ENCODE measurements at places on chromosomes 2 and 18.

DNA sequence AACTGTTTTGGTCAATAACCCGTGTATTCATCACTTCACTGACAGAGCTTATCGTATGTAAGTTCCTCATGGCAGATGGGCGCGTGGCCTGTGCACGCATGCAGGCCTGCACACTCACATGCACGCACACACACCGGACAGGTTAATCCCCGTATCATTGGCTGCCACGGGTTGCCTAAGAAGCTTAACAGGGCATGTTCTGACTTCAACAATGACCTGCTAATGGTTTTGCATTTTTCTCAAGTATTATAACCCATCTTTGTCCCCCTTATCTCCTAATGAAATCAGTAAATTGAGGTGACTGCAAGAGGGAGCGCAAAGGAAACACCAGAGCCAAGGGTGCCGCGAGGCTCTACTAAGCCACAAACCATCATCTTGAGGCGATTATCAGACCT lies 399.0 kb upstream of the ID2 start:
- DNase-seq = no peak

DNA sequence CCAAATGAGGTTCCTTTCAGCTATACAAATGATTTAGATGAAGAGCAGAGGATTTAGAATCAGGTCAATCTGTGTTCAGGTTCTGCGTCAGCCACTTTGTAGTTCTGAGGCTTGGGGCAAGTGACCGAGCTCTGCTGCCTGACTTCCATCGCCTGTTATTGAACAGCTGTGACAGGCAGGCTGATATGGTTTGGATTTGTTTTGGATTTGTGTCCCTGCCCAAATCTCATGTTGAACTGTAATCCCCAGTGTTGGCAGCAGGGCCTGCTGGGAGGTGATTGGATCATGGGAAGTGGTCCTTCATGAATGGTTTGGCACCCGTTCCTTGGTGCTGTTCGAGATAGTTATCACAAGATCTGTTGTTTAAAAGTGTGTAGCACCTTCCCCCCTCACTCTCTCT lies 18.6 kb downstream of the TYMS start:
- no peak for DNase-seq

DNA sequence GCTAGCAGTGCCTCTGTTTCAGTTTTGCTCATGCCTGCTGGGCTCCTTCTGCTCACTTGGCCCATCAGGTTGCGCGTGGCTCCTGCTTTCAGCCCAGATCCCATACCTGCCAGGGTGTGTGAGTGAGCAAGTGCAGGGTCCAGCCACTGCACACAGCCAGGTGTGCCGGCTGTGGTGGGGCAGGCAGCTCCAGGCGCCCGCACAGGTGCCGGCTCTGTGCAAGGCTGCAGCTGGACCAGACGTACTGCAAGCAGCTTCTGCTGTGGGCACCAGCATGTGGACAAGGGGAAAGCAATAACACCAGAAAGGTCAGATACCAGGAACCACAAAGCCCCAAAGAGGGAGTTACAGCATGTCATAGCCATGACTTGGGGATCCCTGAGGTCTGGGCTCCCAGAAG lies 5.6 kb upstream of the PCARE start:
- DNase-seq = no peak

DNA sequence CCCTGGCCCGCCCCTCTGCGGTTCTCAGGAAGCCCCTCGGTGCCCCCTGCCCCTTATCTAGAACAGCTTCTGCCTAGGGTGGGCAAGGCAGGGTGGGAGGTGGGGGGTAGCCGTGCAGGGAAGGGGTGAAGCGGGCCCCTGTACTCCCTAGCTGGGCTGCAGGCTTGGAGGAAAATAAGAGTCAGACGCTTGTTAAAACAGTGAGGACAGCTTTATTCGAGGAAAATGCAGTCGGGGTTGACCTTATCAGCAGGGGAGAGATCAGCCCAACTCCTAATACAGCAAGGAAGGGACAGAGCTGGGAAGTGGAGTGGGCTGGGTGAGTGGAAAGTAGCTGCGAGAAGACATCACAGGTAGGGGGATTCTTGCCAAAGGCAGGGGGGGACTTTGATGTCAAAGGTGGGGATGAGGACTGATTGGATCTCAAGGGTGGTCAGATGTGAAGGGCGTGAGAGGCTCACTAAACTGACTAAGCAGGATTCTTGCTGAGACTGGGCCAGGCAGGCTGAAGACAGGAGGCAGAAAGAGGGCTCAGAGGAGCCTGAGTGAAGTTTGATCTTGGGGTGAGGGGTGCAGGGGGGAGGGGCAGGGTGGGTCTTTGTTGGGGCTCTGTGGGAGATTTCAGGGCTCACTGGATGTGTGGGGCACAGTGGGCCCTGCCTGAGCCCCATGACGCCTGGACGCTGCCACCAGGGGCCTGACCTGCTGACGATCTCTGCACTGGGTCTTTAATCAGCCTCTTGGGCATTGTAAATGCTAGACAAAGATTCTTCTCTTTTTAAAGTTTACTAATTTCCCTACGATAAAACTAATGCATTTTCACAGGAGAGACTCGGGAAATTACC lies 29.9 kb downstream of the HPCAL1 start:
- DNase-seq = no peak

DNA sequence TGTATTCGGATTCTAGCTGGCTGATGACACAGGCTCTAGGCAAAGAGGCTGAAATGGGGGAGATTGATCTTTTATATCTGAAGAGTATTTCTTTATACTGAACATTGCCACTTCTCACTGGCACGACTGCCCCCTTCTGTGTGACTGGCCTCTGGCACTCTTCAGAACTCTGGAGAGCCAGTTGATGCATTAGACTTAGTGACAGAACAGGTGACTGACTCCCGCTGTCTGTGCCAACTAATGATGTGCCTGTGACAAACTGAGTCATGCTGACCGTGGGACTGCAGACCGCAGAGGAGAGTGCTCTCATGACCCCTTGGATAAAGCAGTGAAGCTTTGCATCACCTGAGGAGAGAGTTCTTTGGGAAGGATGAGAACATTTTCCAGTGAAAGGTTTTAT lies 14.4 kb downstream of the MGAT5 start:
- no peak for DNase-seq

- DNase-seq = no peak
These were observed 42.3 kb downstream of the ATP9B start for GRCh38 chr18:79111483-79111882.

GRCh38 chr2:233021771-233022170 lies 8.7 kb upstream of the NGEF start:
- DNase-seq = no peak

DNA sequence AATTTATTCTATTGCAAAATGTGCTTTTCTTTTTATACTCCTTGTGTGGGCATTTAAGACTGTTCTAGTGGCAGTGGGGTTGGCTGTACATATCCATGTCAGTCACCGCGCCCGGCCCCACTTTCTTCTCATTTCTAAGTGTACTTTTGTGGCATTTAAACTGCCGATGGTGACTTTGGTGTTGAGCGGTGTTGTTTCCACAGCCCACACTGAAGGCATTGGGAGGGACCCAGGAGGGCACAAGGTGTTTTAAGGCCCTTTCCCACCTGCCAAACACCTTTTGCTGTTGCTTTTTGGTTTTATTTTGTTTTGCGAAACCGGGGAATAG lies 369.7 kb downstream of the MTX2 start:
- no peak for DNase-seq

DNA sequence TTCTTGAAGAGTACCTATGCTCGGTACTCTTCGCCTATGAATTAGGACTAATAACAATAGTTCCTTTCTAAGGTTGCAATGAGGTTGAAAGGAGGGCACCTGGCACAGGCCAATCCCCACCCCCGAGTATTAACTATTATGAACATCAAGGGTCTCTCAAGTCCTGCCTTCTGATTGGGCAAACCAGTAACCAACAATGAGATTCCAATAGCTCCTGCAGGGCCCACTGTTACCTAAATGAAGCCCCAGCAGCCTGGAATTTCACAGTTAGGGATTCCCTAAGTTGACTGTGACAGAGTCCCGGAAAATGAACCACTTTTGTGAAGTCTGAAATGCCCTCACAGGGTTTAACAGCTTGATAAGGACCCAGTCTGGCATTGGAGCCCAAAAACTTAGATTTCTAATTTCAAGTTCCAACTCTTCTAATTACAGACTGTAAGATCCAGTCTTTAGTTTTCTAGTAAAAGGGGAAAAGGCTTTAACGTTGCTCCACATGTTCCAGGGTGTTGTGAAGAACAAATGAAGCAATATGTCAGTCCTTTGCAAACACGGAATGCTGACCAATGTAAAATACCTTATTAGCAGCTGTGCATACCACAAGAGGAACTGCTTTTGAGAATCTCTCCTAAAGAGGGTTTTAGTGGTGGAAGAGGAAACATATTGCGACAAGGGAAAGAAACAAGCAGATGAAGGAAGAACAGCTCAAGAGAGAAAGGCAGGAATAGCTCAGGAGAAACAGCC lies 277.7 kb upstream of the MAP2 start:
- no peak for DNase-seq

DNA sequence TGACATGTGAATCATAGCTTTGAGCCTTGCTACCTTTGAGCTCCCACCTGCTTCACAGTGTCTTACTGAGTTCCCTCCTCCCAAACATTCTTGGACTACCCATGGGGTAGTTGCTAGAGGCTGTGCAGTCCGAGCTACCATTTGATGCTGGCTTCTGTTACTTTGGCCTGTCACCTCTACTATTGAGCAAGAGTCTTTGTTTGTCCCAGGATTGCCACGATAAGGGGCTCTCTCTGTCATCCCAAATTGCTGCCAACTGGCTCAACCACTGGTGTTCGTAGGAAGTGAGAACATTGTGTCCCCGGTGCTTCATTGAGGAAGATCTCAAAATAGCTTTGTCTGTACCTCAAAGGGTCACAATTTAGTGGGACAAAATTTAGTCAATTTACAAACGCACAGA lies 59.1 kb upstream of the PAX8 start:
- DNase-seq = no peak

- peak; percentile 66 for DNase-seq
These were observed 590.8 kb upstream of the ID2 start for GRCh38 chr2:8090748-8091700.

DNA sequence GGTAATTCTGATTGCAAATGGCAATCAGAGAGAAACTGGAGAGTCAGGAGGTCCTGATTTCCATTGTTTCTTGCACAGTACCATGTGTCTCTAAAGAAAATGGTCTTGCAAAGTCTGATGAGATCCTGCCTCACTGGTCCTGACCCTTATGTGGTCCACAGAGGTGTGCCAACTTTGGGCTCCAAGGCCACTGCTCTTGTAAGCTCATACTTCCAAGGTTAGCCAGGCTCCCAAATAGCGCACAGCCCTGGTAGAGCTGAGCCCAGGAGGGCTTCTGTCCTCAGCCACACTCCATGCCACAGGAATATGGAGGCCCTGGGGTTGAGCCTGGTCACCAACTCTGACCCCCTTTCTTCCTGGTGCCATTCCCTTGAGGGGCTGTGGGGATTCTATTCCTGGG lies 80.7 kb downstream of the SDC1 start:
- DNase-seq = no peak

DNA sequence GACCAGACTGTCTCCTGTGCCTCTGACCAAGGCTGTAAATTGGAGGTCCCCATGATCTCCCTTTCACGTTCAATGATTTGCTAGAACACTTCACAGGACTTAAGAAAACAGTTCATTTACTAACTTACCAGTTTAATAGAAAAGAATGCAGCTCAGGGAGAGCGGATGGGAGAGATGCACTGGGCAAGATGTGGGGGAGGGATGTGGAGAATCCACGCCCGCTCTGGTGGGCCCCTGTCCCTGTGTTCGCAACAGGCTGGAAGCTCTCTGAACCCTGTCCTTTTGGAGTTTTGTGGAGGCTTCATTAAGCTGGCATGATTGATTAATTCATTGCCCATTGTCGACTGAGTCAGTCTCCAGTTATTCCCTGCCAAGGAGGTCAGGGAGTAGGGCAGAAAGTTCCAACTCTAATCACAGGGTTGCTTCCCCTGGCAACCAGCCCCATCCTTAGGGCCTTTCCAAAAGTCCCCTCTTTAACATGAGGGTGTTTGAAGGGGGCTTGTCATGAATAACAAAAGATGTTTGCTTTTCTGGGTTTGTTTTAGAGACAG lies 257.1 kb downstream of the ACKR3 start:
- DNase-seq = no peak

DNA sequence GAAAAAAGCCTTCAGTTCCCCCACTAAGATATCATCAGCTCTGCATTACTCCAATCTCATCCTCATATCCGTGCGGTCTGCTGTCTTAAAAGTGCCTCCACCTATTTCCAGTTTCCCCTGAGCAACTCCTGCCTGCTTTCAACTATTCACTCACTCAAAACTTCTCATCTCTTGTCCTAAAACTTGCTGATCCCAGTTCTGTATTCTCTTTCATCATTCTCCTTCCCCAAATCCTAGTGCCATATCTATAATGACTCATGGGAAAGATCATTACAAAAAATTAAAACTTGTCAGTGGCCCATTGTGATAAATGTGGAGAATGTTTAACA lies 20.0 kb downstream of the ACVR1 start:
- no peak for DNase-seq

GRCh38 chr2:72665448-72665847 lies 160.4 kb downstream of the EXOC6B start:
- no peak for DNase-seq

DNA sequence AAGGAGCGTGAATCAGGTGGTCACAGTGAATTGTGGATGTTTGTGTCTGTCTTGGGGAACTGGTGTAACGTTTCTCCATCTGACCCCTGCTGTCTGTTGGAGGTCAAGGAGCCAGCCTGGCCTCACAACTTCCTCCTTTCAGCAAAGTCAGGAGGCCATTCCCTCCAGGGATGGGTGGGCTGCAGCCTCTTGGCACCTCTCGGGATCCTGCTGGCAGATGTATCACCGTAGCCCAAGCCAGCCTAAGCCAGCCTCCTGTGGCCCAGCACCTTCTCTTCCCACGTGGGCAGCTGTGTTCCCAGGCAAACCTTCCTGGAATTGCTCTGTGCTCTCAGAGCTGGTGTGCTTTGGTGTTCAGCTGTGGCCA lies 30.5 kb downstream of the HPCAL1 start:
- DNase-seq = no peak

DNA sequence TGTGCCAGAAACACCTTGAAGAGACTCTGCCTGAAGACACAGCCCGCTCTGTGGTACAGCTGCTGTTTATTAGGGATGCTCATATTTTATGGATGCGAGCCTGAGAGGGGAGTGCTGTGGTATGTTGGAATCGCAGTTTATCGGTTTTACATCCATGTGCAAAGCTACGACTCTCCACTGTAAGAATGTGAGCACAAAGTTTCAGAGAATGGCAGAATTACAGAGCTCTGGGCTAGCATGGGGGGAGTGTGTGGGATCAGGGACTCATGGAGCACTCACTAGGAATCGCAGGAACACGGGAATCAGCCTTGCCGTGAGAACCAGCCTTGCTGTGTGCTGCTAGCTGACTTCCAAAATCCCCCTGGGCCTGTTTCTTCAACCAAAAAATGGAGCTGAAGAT lies 199.9 kb downstream of the RNF144A start:
- no peak for DNase-seq
